NCI-H1417 treated with DMSO at 0.1 percent for 48 hours (cell line): ENCODE measurements at places on chromosomes 1 and 21.

GRCh38 chr1:9801909-9802308, 21.9 kb downstream of the CLSTN1 start:
- no peak for DNase-seq

DNA sequence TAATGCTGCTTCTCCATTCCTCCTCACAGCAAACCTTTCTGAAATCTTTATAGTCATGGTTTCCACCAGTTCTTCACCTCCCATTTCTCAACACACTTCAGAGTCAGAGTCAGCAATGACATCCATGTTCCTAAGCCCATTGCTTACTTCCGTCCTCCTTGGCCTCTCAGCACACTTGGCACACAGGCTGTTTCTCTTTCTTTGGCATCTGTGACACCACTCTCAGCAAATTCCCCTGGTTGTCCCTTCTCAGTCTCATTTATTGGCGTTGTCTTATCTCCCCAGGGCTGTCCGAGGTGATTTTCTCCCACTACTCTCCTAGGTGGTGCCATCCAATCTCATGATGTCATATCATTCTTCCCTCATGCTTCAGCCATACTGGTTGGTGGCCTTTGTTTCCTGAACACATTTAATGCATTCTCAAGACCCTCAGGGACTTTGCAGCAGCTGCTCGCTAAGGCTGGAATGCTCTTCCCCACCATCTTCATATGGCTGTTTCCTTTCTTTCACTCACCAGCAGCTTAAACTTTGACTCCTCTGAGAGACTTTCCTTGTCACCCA, 3.3 kb upstream of the LGALS8 start:
- DNase-seq, result no peak

GRCh38 chr1:201914456-201915235, 25.9 kb downstream of the SHISA4 start:
- no peak for DNase-seq

DNA sequence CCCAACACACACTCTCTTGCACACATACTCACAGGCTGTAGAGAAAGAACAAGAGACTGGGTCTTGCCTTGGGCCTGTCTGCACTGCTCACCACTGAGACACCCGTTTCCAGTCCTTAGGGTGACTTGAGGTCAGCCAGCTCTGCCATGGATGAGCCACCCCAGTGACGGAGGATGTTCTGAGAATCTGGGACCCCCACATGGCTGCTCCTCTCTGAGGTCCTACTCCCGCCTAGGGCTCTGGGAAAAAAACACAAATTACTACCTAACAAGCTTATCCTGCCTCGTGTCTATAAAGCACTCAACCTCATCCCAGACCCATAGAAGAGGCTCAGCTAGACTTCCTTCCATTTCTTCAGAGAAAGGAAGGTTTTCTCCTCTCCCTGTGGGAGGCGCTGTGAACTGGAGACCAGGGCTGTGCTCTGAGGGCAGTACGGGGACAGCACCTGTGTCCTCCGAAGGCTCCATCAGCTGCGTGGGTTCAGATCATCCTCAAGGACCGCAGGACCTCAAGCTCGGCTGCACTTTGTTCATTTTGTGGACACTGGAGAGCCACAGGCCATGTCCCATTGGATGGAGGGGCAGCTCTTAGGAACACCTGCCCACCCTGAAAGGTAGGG, 4.3 kb upstream of the CLEC20A start:
- DNase-seq, result no peak

DNA sequence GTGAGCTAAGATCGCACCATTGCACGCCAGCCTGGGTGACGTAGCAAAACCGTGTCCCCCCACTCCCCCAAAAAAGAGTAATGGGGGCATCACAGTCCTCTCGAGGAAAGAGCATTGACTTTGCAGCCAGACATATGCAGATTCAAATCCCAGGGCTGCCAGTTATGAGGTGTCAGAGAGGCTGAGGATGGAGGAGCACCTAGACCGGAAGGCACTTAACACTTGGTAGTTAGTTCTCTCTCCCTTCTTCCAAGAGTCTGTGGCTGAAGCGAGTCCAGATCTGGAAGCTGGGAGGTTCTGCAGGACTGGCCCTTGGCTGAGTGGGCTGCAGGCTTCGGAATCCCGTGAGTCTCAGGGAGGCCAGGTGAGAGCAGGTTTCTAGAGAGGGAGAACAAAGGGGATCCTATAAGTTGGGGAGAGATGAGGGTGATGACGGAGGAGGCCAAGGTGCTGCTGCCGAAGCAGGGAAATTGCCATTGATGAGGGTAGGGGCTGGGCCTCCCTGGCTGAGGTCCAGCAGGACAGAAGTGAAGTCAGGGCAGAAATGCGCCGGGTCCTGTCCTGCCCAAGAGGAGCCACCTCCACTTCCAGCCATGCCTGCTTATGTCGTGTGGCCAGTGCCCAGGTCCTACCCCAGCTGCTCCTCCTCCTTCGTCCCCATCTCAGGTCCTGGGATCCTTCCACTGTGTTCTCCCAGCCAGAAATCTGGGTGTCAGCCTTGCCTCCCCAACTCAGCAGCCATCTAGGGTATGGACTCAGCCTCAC, 13.3 kb upstream of the SPOCD1 start:
- DNase-seq, result no peak

DNA sequence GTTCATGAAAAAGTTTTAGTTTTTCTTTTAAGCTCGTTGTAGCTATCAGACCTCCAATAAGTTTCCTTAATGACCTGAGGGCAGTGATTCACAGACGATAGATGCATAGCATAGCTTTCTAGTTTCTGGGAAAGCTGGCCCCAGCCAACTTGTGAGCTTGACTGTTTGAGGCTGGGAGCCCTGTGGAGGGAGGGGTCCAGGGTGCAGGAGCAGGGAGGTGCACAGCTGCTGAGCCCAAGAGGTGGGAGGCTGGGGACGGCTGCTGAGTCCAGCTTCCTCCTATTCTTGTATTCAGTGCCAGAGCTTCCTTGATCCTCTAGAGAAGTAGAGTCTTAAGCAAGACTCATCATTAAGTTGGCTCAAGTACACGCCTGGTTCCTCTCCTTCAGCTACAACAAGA, 11.0 kb upstream of the AVPR1B start:
- no peak for DNase-seq

- DNase-seq, result no peak
Measured at GRCh38 chr1:240695416-240695815, 83.5 kb upstream of the GREM2 start.

DNA sequence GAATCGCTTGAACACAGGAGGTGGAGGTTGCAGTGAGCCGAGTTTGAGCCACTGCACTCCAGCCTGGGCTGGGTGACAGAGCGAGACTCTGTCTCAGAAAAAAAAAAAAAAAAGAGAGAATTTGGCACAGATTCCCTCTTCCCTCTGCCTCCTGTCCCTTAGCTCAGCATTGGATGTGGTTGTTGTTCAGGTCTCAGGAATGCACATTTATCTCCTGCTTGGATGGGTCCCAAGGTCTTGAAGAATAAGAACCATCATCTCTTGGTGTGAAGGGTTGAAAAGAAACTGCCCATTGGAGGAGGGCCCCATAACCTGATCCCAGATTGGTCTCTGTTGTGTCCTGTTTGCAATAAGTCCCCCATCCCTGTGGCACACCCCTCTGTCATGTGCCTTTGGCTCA, 34.9 kb downstream of the UBIAD1 start:
- no peak for DNase-seq

- DNase-seq, result no peak
Measured at GRCh38 chr1:62728963-62729362, 40.8 kb upstream of the DOCK7 start.

DNA sequence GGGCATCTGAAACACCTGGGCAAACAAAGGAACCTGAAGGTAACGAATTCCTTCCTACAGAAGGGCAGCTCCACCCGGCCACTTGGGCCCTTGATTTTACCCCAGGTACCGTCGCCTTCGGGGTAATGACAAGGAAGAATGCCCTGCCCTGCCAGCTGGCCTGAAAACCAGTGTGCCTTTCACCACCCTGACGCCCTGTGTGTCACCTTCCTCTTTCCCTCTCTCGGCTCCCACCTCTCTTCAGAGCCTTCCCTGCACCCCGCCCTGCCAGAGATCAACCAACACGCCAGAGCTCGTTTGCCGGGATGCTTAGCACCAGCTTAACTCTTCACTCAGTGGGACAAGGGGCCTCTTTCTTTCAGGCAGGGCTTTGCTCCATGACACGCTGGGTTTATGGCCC, 86.0 kb downstream of the SIM2 start:
- DNase-seq, result no peak

- no peak for DNase-seq
Measured at GRCh38 chr1:4965346-4966075, 311.1 kb downstream of the AJAP1 start.

DNA sequence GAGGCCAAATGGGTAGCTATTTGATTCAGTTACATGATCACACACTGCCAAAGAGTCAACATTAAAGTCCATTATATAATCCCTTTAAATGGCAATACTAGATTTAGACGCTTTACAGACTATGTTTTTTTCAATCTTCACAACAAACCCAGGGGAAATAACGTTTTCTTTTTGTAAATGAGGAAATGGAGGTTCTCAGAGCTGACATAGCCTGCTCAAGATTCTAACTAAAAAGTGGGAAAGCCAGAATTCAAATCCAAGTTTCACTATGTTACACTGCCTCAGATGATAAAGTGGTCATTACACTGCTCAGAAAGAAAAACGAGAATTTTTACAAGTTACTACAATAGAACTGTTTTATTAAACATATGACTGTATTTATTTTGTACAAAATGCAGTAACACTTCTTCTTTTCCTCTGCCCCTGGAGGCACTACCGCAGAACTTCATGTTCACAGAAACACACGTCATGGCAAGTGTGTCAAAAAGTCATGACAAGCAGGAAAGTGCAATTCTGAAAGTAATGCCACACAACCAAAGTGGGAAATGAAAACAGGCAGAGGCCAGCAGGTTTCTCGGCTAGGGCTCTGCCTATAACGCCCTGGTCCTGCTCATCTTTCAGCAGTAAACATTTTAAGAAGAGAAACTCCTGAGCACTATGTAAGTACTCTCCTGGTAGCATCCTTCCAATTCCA, 19.0 kb downstream of the THEMIS2 start:
- DNase-seq, result no peak

DNA sequence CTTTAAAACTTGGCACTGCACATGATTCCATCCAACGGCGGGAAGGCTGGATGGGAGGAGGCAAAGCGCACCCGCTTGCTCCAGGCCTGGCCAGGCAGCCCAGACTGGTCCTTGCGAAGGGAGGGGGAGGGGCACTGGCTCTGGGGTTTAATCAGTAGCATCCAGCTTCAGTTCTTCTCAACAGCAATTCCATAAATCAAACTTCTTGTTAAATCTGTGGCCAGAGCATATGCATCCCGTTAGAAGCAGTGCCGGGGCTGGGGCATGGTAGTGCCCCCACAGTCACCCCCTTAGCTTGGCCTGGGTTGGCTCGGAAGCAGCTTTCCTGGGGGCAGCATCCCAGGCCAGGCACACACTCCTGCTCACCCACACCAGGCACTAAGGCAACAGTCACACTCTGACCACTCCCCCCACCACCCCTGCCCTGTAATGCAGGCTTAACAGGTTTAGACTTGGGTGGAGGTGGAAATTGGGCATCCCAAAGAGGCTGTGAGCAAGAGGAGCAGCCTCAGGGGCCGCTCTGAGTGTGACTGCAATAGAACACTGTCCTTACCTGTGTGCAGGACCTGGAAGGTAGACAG, 94.1 kb upstream of the CASZ1 start:
- DNase-seq, result no peak

DNA sequence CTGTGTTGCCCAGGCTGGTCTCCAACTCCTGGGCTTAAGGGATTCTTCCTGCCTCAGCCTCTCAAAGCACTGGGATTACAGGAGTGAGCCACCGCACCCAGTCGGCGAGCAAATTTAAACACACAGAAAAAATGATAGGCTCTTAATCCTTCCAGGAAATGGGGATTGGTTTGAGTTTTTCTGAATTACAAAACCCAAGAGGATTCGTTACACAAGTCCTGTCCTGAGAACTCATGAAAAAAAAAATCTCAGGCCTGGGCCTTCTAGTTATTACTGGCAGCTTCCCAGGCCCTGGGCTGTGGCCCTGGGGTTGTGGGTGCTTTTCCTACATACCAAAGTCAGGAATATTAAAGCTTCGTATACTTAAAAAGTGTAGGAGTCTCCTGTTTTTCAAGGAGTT, 6.3 kb upstream of the IFNGR2 start:
- DNase-seq, result no peak

DNA sequence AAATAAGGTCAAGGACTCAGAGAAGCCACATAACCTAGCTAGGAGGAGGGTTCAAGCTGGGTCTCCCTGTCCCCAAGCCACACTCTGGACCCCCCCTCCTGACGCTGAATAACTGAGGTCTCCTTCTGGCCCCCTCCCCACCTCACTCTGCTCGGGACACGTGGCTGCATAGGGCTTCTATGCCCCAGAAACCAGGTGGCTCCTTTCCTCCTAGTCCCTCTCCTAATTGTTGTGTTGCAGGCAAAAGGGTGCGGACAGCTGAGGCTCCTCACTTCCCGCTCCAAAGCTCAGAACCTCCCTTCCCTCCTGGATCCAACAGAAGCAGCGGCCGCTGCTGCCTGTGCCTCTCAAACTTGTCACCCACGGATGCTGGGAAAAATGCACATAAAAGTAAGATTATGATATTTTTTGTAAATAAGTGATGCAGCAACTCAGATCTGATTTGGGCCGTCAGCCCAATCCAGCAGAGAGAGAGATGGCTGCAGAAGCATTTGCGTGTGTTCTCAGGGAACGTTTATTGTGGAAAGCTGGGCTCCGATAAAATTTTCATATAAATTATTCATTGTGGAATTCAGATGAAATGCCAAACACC, 40.8 kb upstream of the C1orf174 start:
- DNase-seq, result no peak

DNA sequence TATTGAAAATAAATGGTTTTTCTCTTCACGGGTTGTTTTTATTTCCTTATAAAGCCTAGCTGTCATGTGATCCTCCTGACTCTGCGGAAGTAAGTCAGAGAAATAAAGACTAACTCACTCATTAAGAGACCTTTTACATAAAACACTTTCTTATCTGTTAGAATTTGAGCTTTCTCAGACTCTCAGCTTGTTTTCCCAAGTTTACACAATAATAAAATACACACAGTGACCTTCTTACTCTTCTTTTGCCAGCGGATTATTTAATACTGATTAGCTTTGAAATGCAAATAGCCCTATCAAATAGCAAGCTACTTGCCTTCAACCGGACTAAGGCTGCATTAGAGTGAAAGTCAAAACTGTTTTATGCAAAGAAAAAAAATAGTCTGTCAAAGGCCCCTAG, 45.5 kb upstream of the CXADR start:
- DNase-seq, result no peak

DNA sequence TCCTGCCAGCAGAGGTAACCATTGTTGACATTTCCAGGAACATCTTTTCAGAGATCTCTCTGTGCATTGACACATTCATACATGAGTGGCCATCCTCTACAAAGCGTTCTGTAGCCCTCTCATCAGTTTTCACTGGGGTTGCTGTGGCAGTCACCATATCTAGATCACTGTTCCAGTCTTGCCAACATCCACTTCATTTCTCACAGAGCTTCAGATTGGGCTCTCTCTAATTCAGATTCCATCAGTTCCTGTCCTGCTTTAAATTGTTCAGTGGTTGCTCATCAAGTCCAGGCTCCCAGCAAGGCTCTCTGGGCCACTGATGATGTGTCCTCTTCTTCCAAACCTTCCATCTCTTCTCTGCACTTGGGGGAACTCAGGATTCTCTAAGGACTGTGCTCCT, 173.7 kb downstream of the KCNJ6 start:
- no peak for DNase-seq

GRCh38 chr1:79376106-79376505, 369.6 kb upstream of the ADGRL4 start:
- no peak for DNase-seq
